WTC11 (cell line): ENCODE measurements at places on chromosomes 1 and 21.

DNA sequence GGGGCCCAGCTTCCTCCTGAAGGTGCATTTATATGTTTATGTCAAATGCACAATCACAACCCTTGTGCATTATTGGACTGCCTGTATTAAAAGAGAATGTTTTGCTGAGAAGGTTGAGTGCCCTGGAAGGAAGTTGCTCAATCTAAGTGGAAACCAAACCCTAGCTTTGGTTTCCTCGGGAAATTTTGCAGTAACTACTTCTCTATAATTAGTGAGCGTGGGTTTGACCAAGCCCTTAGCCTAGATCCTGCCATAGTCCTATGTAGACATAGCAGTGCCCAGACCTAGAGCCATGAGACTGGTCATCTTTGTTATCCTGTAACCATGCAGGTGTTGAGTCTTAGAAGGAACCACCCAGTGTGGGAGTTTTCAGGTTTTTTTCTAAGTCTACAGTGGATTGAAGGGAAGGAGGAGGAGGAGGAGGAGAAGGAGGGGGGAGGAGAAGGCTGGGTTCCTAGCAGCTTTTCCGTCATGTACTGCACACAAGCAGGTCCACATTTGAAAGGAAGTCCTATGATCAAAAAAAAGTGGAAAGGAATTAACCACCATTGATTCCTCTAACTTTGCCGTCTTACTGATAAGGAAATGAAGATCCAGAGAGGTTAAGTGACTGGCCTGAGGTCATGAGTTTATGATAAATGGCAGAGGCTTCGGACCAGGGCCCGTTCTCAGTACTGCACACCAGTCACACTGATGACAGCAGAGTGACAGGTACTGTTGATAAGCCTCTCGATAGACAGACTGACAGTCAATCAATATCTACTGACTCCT, 72.2 kb upstream of the LYST start:
- no peak for DNase-seq

- no peak for DNase-seq
Observed at GRCh38 chr1:119637710-119638109, 10.4 kb downstream of the ZNF697 start.

DNA sequence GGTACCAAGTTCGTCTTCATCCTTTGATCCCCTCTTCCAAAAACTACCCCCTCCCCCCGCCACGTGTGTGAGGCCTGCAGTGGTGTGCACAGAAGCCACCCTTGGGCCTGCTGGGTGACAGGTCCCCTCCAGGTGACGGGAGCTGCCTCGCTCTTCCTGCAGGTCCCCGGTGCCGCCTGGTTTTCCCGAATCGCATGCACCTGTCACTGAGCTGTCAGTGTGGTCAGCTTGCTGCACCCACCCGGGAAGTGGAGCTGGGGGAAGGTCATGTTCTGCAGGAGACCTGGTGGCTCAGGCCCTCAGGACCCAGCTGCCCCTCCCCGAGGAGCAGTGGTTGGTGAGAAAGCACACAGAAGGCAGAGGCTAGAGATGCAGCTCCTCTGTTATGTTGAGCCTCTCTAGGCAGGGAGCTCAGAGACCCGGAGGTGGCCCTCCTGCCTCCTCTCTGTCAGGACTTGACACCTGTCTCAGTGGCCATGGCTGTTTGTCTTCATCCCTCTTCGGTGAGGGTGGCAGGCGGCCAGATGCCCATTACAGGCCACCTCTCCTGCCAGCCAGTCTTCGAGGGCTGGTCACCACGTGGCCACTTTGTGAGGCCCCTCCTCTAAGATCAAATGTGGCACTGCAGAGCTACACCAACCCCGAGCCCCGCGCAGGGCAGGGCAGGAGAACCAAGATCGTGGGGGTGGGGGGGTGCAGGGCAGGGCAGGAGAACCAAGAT, 60.9 kb downstream of the SKI start:
- no peak for DNase-seq

DNA sequence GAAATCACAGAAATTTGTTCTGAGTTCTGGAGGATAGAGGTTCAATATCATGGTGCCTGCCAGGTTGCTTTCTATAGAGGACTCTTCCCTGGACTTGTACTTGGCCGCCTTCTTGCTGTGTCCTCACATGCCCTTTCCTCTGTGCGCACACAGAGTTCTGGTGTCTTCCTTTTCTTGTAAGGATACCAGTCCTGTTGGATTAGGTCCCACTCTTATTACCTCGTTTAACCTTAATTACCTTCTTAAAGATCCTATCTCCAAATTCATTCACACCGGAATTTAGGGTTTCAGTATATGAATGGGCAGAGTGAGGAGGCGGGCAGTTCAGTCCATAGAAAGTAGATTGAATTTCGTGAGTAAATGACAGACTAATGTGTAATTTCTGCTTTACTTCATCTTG, 413.9 kb downstream of the NCAM2 start:
- no peak for DNase-seq

- DNase-seq = no peak
Observed at GRCh38 chr1:12580054-12580887, 37.7 kb downstream of the DHRS3 start.
